ENCODE measurements at places on chromosomes 12 and 14.

- DNase-seq, result no peak
These were observed 26.5 kb upstream of the PPP1R12A start for GRCh38 chr12:79961411-79961810.

DNA sequence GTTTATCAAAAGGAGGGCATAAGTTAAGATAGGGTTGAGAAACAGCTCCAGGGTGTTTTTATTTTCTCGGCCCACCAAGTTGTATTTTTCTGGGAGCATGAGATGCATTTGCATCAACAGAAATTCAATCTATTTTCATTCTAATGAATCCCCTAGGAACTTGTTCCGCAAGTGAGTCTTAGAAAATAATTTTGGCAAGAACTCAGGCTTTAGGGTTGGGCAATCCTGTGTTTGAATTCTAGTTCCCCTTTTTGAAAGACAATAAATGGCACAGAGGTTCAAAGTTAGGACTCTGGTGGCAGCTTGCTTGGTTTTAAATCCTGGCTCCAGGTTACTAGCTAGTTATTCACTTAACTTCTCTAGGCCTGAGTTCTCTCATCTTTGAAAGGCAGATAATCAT lies 23.7 kb downstream of the SLC5A8 start:
- no peak for DNase-seq

DNA sequence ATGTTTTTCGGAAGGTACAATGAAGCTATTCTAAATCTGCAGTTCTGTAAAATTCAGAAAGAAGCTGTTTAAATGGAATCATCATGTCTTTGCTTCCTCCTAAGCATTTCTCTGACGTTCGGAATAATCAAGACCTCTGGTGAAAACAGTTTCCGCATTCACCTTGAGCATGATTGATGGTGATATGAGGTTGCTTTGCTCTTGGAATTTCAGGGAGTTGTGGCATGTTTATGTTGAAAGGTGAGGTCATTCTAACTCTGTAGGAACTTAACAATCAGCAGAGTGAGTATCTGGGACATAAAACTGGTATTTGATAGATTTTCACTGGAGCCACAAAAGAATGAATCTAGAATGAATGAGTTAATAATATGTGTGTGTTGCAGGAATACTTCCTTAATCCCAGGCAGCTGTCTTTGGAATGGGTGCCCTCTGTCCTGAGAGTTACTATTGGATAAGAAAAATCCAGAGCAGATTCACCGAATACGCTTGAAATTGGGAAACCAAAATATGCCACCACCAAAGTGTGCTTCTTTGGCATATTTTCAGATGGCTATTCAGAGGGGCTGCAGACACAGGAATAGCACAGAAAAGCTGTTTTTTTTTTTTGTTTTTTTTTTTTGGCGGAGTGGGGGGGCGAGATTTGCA lies 599.1 kb downstream of the CCER1 start:
- no peak for DNase-seq

DNA sequence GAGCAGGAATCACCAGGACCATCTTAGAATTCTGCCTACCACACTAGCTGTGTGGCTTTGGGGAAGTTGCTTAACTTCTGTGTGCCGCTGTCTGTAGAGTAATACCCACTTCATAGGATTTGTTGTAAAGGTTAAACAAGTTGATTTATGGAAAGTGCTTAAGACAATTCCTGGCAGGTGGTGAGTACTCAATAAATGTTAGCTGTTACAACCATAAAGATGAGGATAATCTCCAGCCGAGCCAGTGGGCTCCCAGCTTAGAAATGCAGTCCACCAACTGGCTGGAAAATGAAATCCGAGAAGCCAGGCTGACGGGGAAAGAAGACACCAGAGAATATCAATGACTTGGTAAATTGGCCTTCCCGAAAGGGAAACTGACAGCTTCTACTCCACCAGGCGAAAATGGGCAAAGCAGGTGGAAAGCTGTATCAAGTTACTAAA lies 173.5 kb downstream of the CHST11 start:
- DNase-seq, result no peak

DNA sequence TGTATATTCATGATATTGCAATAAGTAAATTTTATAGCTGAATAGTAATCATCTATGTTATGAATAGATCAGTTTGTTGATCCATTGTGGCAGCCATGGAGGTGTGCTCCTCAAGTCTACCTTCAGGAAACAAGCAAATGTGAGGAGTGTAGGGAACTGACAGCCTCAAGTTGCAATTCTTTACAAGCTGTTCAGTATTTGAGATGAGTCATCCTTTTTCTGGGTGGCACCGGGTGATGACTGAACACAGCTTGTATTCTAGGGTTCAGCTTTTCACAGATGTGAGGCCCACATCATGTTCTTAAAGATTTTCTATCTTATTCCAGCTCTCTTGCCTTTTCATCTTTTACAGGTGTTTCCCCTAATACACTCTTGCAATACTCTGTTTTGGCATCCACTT lies 452.4 kb downstream of the KCNH5 start:
- DNase-seq, result no peak

- DNase-seq, result no peak
These were observed 88.0 kb upstream of the GSC start for GRCh38 chr14:94857950-94858349.

DNA sequence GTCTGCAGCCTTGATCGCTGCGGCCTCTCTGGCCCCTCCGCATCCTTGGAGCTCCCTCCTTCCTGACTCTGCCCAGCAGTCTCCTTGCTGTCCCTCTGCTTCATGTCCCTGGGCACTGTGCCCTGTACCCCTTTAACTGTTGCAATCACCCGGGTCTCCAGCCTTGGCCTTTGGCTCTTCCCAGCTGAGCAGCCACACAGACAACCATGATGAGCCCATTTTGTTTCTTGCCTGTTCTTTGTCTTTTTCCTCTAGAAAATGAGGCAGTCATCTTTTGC lies 40.6 kb upstream of the MEG3 start:
- no peak for DNase-seq

DNA sequence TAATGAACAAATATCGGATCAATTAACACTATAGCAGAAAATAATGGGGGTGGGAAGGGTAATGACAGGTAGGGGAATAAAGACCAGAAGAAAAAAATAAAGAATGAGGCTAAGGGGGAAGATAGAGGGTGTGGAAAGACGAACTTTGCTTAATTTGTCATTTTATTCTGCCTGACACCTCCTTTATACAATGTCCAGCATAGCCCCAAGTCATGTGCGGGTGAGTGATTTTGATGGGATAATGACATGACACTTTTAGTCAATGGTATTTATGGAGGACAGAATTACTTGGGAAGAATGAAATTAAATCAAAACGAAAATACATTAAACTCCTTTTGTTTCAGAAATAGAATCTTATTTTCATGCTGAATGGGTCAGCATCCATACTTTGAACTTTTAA lies 20.5 kb upstream of the IFNG-AS1 start:
- no peak for DNase-seq

DNA sequence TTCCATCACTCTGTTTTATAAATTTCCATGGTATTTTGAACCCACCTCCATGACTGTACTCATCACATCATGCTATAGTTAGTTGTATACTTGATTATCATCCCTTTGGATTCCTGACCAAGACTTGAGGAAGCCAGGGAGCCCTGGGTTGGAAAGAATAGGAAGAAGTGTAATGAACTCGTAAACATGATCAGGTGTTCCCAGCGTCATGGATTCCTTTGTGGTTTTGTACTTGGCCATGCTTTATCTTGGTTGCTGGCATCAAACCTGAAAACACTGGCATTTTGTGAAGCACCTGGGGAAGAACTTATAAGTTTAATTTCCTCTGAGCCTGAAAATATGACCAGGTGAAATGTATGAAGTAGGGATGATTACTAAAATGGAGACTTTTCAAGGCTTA lies 76.4 kb downstream of the CHST11 start:
- DNase-seq, result no peak

- DNase-seq, result no peak
These were observed 112.6 kb downstream of the CALM1 start for GRCh38 chr14:90509403-90509802.

DNA sequence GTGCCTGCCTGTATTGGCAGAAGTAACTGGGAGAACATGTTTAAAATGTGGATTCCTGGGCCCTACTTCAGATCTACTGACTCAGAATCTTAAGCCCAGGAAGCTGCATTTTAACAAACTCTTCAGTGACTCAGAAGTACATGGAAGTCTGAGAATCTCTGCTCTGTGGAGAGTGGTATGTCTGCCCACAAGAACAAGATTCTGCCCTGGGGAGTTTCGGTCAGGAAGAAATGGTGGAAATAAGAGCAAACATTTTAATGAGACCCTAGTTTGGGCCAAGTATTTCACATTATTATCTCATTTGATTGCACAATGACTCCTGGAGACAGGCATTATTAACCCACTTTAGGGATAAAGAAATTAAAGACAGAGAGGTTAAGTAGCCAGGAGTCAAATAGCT lies 8.2 kb downstream of the ALDH1L2 start:
- no peak for DNase-seq

- DNase-seq, result no peak
These were observed 2.4 kb upstream of the MLH3 start for GRCh38 chr14:75053396-75054291.

- DNase-seq, result no peak
These were observed 192.9 kb downstream of the PRKD1 start for GRCh38 chr14:29734732-29735131.

GRCh38 chr12:58932806-58933681 lies 12.7 kb upstream of the LRIG3 start:
- DNase-seq, result no peak

- peak; percentile 30 for DNase-seq
These were observed at the start of gene ARHGDIB for GRCh38 chr12:14961466-14962152. Gene ARHGDIB (minus strand): TSS chr12:14961601. CDS start chr12:14950712, 10,889 bp downstream.

- DNase-seq, result no peak
These were observed 1940.0 kb upstream of the SEL1L start for GRCh38 chr14:83473416-83474235.

- no peak for DNase-seq
These were observed 16.7 kb upstream of the CRY1 start for GRCh38 chr12:107109726-107110719.

DNA sequence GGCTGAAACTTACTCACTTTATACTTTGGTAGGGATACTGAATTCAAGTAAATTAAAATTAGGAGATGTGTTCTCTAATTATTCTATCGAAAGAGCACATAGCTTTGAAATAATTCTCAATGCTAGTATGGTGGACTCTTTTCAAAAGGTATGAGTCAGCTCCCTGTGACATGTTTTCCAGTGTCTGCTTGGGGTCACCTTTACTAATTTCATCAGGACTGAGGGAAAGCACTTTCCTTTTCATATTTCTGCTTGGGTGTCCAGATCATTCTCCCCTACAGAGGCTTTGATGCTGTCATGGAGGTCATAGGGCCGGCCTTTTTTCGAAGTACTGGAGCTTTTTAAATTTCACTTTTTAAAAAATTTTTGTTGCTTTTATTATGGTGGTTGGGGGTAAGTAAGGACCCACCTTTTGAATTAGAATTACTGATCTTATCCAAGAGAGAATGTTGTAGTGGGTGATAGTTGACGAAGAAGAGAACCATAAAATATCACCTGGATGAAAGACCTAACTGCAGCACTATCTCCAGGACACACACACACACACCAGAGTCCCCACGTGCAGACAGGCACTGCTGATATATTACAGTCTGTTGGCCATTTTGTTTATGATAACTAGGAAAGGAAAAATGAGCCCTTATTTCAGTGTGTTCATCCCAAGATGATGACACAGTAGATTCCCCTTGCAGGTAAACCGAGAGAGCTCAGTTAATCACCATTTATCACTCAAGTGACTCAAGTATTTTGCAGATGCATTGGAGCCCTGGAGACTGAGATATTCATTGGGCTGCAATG lies 558.6 kb downstream of the DIO2 start:
- no peak for DNase-seq

GRCh38 chr14:92686900-92687427 lies 61.5 kb downstream of the LGMN start:
- DNase-seq, result no peak

GRCh38 chr12:78918268-78918667 lies 53.7 kb downstream of the SYT1 start:
- no peak for DNase-seq

DNA sequence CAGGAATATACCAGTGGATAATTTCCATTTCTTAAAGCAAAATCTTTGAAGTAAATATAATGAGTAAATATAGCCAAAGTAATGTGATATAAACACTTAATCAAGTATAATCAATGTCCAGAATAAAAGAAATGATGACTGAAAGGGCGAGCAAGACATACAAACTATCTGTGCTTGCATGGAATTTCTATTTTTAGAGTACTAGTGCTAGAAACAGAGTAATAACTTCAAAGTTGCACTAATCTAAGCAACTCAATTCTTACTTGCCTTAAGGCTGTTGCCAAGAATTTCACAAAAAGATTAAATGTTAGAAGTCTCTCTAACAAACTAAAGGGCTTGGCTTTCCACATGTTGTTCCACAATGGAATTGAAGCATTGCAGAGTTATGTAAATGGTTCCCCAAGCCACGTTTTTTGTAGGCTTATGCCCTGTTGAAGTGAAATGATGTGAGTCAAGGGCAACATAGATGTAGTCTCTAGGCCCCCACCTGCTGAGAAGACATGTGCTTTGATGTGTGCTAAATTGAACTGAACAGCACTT lies 175.0 kb upstream of the LMNTD1 start:
- DNase-seq, result no peak

DNA sequence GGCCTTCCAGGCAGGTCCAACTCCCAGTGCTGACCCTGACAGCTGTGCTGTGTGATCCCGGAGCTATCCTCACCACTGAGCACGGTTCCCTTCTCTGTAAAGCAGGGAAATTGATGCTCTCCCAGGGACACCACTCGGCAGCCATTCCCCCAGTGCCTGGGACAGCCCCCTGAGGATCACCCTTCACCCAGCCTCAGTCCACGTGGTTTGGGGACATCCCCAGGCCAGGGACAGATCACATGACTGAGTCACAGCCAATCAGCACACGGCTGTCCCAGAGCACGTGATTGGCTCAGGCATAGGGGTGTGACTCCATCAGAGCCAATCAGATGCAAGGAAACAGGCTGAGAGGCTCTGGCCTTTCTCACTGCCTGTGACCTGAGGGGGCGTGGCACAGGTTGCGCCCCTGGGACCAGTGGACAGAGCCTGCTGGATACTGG lies 68.8 kb upstream of the SFSWAP start:
- no peak for DNase-seq

DNA sequence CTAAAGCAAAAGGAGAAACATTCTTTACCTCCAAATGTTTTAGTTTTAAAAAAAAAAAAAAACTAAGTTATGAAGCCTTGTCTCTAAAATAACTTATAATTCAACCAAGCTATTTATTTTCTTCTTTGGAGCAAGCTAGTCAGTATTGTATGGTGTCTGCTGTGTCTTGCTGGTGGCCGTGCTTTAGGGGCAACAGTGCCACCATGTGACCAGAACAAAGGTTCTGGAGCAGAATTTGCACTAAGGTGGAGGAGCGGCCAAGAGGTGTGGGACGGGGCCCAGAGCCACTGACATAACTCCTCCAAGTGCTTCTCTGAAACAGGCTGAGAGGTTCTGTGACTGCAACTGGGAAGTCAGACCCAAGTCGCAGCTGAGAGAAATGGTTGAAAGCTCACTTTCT lies 4.5 kb downstream of the FICD start:
- peak; percentile 50 for DNase-seq

GRCh38 chr12:92929983-92930382 lies 888 bp upstream of the EEA1 start:
- DNase-seq, result no peak

- no peak for DNase-seq
These were observed 5.2 kb downstream of the IRF2BPL start for GRCh38 chr14:77023001-77023996.

All from ascending aorta (tissue), 2 donors.